Fibroblast of villous mesenchyme (primary cell): ENCODE measurements at places on chromosomes 5 and 9. TPM values are rescaled to one million over a fixed set of nuclear protein-coding genes. Genes with fewer than 3 reads are reported as not detected.

- peak; percentile 58 for DNase-seq
Observed at GRCh38 chr9:27043176-27043575, 37.7 kb upstream of the LRRC19 start.

Gene RANBP3L
- total RNA-seq: 0.32 and 1.3 TPM in 2 replicates

DNA sequence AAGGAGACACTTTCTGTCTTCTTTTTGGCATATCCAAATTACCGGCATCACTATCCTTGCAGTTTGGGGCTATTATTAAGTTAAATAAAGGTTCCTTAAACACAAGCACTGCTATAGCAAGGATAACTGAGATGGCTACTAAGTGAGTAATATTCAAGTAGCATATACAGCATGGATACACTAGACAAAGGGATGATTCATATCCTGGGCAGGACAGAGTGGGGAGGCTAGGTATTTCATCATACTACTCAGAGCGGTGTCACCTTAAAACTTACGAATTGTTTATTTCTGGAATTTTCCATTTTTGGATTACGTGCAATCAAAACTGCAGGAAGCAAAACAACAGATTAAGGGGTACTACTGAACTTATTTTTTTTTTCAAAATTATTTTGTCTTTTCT, 54.1 kb downstream of the FER start:
- DNase-seq: peak; percentile 89

GRCh38 chr5:85205430-85205829, 820.8 kb upstream of the EDIL3 start:
- no peak for DNase-seq

- no peak for DNase-seq
Observed at GRCh38 chr5:15796096-15796495, 296.1 kb downstream of the FBXL7 start.

Gene SLC1A1
- 17.7 and 34.1 TPM in 2 replicates for total RNA-seq

DNA sequence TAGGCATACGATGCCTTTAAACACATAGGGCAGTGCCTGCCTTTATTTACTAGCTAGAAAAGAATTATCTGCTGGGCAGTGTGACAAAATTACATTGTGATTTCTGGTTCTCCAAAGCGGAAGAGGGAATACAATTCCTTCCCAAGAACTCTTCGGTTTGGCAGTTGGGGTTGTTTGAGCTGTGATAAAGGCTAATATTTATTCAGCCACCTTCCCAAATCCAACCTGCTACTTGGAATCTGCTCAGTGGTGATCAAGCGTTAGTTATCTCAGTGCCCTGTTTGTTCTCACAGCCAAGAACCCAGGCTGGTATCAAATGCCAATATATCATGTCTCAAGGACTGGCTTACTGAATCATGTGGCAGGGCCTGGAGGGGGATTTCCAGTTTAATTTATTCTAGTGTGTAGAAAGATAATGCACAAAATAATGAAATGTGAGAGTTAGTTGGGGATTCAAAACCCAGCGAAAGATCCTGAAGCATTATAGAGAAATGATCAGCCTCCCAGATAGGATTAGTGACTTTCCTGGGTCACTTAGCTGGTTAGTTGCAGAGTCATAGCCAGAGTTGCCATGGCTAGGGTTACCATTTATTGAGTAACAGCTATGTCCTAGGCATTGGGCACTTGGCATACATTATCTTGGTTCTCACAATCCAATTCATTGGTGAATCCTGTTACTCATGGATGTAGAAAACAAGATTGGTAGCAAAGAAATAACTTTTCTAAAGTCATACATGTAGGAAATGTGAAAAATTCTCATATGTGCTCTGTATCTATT, 457.0 kb upstream of the KLF4 start:
- DNase-seq: no peak

GRCh38 chr9:18539203-18539693, 65.3 kb downstream of the ADAMTSL1 start:
- no peak for DNase-seq

DNA sequence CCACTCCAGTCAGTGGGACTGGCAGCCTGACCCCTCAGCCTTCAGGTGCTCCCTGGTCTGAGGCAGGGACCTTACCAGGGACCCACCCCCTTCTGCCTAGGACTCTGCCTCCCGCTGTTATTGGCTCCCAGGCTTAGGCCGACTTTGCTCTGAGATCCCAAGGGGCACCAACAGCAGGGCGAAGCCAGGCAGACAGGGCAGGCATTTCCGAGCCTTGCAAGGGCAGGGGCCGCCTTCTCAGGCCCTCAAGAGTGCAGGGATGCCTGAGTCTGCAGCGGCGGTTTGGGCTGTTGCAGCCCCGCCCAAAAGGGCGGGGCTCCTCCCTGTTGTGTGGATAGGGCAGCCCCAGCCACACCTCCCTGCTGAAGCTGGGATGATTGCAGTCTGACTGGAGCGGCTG, 644.6 kb downstream of the PRR16 start:
- no peak for DNase-seq

Gene TSTD2
- 12.6 and 15.1 TPM in 2 replicates for total RNA-seq

GRCh38 chr5:158606233-158606632, 493.5 kb downstream of the EBF1 start:
- DNase-seq: no peak

Gene PCDHGC5
- total RNA-seq: 2.6 TPM in 2 replicates

Gene ANKDD1B
- under 0.01 and 0.32 TPM in 2 replicates for total RNA-seq

DNA sequence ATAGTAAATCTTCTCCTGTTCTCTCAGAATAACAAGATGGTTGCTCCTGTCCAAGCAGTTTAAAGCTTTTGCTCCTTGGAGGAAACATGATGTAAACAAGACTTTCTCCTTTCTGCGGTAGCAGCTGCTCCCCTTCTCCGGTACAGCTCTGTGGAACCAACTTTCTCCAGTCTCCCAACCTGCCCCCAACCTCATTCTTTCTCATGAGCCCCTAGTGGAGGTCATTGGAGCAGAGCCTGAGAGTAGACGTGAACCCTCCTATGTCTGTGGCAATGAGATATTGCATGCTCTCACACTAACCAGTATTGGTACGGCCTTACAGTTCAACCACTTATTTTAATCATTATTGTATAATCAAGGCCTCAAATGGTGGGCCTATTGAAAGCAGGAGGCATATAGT, 483.8 kb upstream of the CDH10 start:
- DNase-seq: no peak
